ENCODE measurements at places on chromosomes 11 and 22.

GRCh38 chr11:75792997-75793800 lies 21.8 kb upstream of the UVRAG start:
- DNase-seq = no peak

GRCh38 chr22:37627121-37627520 lies 12.3 kb upstream of the SH3BP1 start:
- no peak for DNase-seq

GRCh38 chr11:121873766-121874165 lies 242.2 kb downstream of the BLID start:
- no peak for DNase-seq

- no peak for DNase-seq
These were observed 47.2 kb upstream of the SYT7 start for GRCh38 chr11:61627850-61628661.

- peak; percentile 84 for DNase-seq
These were observed 4.0 kb upstream of the FTH1 start for GRCh38 chr11:61971248-61972111.

DNA sequence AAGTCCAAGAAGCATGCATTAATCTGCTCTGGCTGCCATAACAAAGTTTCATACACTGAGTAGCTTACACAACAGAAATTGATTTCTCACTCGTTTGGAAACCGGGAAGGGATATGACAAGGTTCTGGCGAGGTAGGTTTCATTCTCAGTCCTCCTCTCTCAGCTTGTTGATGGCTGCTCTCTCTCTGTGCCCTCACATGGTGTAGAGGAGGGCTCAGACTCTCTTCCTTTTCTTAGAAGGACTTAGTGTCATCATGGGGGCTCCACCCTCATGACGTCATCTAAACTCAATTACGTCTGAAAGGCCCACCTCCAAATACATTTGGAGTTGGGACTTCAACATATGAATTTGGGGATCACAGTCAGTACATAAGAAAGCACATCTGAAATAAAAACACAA lies 18.6 kb downstream of the GLYATL1 start:
- DNase-seq = no peak

DNA sequence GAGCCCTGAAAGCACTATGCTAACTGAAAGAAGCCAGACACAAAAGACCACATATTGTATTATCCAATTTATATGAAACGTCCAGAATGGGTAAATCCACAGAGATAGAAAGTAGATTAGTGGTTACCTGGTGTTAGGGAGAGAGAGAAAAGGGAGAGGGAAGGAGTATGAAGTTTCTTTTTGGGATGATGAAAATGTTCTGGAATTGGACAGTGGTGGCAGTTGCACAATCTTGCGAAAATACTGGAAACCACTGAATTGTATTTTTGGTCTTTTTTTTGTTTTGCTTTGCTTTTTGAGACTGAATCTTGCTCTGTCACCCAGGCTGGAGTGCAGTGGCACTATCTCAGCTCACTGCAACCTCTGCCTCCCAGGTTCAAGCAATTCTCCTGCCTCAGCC lies 63.5 kb downstream of the MRTFA start:
- no peak for DNase-seq

GRCh38 chr11:61126256-61126655 lies 24.0 kb downstream of the CD5 start:
- DNase-seq = no peak

- DNase-seq = peak; percentile 8
These were observed 7.5 kb upstream of the C11orf97 start for GRCh38 chr11:94504689-94505293.

- DNase-seq = no peak
These were observed 43.1 kb downstream of the FDX1 start for GRCh38 chr11:110472858-110473257.

DNA sequence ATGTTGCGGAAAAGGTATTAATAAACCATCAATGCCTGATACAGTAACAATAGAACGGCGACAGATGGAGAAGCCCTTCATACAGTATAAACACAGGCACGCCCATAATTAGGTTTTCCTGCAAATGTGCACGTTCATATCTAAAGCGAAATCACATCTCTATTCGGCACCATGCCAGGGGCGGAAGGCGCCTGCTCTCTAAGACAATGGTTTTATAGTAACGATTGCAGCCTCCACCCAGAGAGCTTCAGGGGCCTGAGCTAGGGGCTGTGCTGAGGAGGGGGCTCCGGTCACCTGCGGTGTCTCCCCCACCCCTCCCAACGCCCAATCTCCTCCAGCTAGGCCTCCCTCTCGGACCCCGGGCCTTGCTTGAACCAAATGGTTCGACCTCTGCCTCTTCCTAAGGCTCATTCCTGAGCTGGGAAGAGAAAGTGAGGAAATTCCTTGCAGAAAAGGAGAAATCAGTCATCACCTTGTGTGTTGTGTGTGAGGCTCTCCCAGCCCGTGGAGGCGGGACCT lies 9.6 kb downstream of the KRTAP5-5 start:
- DNase-seq = peak; percentile 92

GRCh38 chr11:57601297-57601696 lies 3.8 kb downstream of the SERPING1 start:
- DNase-seq = no peak

GRCh38 chr11:70815485-70815832 lies 417.1 kb downstream of the CTTN start:
- no peak for DNase-seq

DNA sequence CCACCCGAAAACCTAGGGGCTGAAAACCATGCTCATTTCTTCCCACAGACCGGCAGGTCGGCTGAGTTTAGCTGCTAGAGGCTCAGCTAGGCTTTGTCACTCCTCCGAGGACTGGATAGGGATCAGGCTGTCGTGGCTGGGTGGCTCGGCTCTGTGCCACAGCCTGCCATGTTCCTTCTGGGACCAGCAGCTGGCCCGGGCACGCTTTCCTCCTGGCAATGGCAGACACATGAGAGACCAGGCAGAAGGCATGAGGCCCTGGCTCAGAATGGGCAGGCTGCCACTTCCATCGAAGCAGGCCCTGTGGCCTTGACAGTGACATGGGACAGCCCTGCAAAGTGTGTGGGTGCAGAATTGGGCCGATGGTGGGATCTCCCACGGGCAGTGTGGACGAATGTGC lies 20.9 kb downstream of the PARVG start:
- DNase-seq = no peak

DNA sequence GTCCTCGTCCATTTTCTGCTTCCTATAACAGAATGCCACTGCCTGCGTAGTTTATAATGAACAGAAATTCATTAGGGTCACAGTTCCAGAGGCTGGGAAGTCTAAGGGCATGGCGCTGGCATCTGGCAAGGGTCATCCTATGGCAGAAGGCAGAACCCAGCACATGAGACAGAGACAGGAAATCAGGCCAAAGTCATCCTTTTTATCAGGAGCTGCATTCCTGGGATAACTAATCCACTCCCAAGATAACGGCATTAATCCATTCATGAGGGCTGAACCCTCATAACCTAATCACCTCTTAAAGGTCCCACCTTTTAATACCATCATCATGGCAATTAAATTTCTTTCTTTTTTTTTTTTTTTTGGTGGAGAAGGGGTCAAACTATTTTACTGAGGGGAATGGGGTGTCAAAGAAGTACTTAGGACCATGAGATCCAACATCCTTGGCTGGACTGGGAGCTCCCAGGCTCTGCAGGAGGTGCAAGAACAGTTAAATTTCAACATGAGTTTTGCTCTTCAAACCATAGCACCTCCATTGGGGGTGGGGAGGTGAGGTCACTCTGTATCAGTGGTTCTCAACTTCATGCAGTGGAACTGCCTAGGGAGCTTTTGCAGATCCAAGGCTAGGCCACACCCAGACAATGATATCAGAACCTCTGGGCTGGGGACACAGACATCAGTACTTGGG lies 4.4 kb downstream of the TMEM109 start:
- no peak for DNase-seq

DNA sequence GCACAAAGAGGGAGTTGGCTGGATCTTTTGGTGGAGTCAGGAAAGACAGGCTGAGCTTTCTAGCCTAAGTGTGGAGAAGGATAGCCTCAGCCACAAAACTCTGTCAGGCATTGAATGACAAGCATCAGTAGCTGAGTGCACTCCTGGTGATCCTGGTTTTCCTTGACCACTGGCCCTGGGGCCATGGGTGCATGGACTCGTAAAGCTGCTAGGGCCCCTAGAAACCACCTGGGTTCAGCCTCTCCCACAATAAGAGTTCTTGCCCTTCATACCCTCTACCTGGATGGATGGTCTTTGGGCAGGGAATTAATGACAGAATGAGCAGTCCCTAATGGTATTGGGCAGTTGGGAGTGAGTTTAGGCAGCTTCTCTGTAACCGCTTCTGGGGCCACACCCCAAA lies 22.9 kb downstream of the TUB start:
- DNase-seq = no peak

- DNase-seq = peak; percentile 98
These were observed 688 bp upstream of the ZDHHC5 start for GRCh38 chr11:57667117-57667735.

GRCh38 chr11:129611661-129612446 lies 203.8 kb upstream of the TMEM45B start:
- DNase-seq = no peak

GRCh38 chr22:42946546-42947198 lies 68.3 kb downstream of the PACSIN2 start:
- no peak for DNase-seq

DNA sequence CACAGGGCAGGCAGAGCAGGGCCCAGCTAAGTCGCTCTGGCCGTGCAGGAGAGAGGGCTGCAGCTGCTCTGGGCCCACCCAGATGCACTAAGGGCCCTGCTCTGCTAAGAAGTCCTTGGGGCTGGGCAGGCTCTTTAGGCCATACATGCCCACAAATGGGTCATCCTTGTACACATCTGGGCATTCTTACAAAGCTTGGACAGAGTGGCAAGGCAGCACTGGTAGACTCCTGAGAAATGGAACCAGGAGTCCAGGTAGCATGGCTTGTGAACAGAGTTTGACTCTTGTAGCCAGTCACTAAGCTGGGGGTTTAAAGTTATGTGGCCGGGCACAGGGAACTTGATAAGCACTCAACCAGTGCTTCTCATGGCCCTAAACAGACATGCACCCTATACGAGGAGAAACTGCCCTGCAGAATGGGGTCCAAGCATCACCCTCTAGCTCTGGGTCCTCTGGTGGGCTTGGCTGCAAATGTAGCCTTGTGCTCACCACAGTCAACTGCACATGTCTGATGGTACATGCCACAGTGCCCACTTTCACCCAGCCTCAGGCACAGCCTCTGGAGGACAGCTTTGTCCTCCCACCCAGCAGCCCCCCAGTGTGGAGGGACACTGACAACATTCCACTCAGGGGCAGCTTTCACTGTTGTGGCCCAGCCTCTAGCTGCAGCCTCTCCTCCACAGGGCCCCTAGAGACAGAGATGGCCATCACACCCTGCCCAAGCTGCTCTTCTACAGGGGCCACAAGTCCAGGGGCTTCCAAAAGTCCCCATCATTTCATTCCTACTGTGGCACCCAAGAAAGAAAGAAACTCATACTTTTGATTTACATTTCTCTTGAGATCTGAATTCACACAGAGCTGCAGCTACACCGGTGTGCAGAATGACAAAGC lies 75.2 kb downstream of the DGCR2 start:
- no peak for DNase-seq

DNA sequence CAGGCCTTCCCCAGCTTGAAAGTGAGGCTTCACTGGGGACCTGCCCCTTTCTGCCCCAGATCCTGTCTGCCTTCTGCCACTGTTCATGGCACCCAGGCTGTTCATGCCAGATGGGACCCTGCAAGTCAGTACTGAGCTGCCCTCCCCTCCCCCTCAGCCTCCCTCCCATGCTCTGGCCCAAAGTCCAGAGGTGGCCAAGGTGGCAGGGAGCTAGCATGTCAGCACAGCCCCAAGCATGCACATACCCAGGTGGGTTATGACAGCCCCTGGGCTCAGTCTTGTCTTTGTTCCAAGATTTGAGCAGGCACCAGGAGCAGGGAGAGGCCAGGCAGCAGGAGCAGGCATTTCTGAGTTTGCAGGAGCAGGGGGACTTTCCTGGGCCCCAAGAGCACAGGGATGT lies 44.1 kb downstream of the DDIAS start:
- no peak for DNase-seq

DNA sequence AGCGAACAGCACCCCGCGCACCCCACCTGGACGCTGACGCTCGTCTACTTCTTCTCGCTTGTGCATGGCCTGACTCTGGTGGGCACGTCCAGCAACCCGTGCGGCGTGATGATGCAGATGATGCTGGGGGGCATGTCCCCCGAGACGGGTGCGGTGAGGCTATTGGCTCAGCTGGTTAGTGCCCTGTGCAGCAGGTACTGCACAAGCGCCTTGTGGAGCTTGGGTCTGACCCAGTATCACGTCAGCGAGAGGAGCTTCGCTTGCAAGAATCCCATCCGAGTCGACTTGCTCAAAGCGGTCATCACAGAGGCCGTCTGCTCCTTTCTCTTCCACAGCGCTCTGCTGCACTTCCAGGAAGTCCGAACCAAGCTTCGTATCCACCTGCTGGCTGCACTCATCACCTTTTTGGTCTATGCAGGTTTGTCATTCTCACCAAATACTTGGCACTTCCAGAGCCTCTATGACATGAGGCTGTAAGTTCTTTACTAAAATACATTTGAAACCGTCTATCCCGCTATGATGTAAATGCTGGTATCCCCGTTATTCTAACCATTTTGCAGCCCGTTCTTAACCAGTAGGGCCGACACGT lies 535 bp downstream of the AQP11 start:
- no peak for DNase-seq

GRCh38 chr11:104870910-104871309 lies 27.4 kb downstream of the CASP12 start:
- no peak for DNase-seq

- peak; percentile 83 for DNase-seq
These were observed 9.8 kb downstream of the SLC22A6 start for GRCh38 chr11:62974848-62975522.

Data from NCI-H1436 treated with DMSO at 0.1 percent for 48 hours (cell line).